ENCODE measurements at places on chromosomes 1 and 21.
A peak's percentile ranks its signal among the peaks of the same experiment; 100 is the strongest.

- DNase-seq, result no peak
Measured at GRCh38 chr1:231828182-231828920, 201.8 kb downstream of the DISC1 start.

DNA sequence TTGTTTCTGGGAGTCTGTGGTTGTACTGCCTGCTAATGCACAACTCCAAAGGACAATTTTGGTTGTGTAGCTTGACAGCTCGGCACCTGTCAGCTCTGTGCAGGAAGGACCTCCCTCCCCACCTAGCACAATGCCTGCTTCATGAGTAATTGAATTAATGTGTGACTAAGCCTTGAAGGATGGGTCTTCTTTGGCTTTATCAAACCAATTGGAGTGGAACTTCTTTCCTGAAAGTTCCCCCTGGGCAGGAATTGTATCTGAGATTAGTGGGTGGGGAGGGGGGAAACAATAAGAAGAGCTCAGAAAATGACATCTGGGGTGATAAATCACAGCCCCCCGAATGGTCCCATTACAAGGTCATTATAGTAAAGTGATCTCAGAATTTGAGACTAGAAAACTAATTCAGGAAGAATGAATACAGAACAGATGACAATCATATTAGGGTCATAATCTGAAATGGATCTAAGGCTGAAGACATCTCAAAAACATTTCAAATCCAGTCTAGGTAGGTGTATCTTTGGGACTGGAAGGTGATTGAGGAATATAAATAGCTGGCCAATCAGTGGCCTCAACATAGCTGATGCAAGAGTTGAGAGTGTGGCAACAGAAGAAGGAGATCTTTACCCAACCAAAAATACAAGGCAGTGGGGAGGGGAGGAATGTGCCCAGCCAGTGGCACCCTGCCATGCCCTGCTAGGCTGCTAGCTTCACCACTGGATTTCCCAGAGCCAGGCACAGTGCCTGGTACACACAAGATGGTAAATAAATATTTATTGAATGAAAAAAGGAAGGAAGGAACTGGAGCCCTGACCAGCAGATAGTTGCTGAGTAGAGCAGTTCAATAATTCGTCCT, 10.1 kb upstream of the SESN2 start:
- DNase-seq, result no peak

DNA sequence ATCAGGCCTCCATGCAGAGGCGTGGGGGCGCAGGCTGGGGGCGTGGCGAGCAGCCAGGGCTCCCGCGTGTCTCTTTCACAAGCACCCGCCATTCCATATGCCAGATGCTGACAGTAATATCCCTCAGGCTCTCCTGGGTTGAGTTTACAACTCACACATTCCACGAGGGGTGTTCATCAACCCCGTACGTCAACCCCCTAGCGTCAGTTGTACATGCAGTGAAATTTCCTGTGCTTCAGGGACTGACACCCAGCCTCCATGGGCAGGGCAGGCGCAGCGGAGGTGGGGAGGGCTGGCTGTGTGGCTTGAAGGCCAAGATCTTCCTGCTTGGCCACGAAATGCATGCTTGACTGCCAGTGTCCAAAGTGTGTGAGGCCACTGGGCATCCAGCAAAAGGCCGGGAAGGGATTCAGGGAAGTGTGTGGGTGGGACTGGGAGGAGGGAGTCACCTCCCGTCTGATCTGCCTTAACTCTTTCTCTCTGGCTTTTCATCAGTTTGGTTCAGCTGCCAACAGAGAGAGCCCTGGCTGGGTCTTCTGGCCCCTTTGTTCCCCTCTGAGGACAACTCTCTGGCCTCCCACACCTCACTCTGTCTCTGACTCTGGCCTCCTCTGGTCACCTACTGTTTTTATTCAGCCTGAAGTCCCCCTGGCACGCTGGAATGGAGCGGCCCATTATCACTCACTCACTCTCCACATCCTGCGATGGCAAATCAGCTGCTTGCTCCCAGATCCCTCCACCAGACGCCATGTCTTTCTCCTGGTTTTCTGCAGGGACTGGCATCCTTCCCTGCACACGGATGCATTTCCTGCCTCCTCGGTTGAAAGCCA, 33.8 kb downstream of the CLIC6 start:
- DNase-seq, result no peak

DNA sequence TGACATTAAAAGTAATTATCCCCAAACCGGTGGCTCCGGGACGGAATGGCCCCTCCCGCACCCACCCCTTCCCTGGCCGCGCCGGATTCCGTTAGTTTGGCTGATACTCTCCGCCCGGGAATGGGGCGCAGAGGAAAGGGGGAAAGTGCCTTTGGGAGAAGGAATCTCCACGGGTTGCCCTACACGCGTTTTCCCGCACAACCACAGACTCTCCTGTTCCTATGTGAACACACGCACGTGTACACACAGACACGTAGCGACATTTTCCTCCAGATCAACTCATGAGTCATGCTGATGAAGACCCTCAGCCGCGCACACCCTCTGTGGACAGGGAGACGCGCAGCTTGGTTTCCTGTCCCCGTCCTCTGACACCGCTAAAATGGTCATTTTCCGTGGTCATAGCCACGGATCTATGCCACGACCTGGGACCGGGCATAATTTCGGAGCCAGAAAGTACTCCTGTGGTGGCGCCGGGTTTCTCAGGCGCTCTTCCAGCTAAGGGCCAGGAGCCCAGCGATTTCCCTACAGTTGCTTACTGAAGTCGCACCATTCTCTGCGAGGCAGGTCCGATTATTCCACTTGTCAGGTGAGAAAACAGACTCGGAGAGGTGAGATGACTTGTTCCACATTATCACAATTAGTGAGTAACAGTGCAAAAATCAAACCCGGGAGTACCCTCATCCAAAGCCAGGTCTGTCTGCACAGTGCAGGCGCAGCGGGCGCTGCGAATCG, 4.0 kb upstream of the DMRTA2 start:
- no peak for DNase-seq

- DNase-seq, result no peak
Measured at GRCh38 chr1:22836850-22837249, 126.2 kb downstream of the EPHB2 start.

DNA sequence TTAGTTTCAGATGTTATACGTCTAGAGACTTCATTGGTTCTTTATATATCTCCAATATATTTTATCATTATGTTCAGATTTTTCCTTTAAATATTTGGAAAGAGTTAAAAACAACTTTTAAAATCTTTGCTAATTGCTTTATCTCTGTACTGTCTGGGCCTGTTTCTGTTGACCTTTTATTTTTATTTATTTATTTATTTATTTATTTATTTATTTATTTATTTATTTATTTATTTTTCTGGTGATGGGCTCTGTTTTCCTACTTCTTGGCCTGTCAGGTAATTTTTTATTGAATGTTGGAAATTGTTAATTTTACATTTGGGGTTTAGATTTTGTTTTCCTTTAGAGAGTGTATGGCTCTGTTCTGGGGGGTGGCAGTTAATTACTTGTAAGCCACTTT, 279.7 kb upstream of the KAZN start:
- DNase-seq, result no peak

DNA sequence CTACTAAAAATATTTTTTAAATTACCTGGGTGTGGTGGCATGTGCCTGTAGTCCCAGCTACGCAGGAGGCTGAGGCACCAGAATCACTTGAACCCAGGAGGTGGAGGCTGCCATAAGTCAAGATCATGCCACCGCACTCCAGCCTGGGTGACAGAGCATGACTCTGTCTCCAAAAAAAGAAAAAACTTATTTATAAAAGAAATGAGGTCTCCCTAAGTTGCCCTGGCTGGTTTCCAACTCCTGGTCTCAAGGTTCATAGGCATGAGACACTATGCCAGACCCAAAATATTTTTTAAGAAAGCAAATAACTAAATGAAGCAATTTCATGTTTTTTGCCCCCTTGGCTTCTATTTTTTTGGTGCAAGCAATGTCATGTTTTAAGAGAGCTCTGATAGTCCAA, 32.9 kb downstream of the EIF4G3 start:
- no peak for DNase-seq

DNA sequence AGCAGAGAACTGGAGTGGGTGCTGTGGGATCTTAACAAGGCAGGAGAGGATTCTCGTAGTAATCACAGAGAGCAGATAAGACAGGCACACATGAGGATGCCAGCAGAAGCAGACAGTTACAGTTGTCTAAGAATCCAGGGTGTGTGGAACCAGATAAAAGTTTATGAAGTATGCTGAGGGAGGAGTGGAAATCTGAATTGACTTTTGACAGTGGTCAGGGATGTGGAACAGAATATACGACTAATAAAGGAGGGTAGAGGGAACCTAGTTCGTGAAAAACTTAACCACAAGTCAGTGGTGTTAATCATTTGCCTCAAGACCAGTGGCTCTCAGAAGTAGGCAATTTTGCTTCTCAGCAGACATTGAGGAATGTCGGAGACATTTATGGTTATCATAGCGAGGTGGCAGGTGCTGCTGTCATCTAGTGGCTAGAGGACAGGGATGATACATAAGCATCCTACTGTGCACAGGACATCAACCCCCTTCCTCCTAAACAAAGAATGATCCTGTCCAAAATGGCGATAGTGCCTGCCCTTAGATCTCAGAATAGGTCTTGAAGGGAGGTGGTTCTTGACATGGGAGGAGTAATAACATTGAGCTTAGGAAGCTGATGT, 3.0 kb downstream of the LRRC8D start:
- DNase-seq, result no peak

- DNase-seq, result peak; percentile 90
Measured at GRCh38 chr1:31815752-31816500, at the start of gene SPOCD1. TSS of gene SPOCD1 (minus strand) at chr1:31816022. CDS start at chr1:31815333, 689 bp downstream.

DNA sequence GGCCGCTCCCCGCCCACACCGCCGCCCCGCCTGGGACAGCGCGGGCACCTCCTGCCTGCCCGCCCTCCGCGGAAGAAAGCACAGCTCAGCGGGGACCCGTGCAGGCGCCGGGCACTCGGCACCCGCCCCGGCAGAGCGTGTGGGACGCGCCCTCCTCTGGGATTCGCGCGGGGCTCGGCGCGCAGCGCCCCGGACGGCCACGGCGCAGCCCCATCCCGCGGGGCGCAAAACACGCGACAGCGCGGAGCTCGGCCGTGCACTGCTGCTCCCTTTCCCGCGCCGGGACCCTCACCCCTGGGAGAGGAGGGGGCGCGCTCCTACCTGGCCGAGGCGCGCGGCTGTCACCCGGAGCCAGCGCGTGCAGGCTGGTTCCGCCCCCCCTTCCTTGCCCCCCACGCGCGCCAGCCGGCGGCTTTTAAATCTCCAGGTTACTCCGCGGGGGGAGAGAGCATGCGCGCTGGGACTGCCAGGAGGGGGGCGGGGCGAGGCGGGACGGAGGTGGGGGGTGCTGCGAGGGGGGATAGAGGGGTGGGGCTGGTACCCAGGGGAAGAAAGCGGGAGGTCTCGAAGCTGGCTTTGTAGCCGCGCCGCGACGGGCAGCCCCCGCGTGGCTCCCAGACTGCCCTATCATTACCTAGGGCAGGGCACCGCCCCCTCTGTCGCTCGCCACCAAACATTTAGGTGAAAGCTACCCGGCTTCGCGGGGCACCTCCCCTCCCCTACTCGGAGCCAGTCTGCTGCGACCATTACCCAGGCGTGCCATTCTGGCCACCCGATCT, at the start of gene SLC45A3:
Gene SLC45A3, minus strand, starts transcription at position 437 of the 779 bp plus-strand sequence. CDS start 15,853 bp downstream, outside the sequence.
- peak; percentile 41 for DNase-seq

DNA sequence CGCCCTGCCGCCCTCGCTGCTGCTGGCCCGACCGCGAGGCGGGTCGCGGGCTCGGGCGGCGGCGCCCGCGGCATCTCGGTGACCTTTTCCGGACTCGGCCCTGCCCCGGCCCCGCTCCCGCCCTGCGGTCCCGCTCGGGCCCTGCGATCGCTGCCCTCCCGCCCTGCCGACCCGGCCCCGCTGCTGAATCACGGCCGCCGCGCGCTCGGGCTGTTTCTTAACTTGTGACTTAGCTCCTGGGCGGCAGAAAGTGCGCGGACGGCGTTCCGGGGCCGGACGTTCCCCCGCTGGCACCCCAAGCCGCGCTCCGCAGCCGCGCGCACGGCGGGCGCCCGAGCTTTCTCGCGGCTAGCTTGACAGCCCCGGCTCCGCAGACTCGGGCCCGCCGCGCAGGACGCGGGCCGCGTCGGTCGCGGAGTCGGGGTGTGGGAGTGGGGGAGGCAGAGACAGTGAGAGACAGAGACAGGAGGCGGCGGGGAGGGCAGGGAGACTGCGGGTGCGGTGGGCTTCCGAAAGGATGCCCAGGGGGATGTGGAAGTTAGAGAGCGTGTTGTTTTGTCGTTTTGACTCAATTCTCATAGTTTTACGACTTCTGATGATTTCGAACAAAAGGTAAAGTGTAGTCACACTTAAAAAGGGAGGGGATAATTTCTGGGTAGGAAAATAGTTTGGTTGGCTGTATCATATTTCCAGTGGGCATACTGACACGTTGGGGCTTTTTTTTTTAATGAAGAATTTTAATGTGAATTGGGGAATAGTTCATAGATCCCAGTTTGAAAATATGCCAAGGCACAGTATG, 49.8 kb downstream of the PRDM2 start:
- no peak for DNase-seq

- no peak for DNase-seq
Measured at GRCh38 chr1:180911640-180912191, 981 bp upstream of the KIAA1614 start.

DNA sequence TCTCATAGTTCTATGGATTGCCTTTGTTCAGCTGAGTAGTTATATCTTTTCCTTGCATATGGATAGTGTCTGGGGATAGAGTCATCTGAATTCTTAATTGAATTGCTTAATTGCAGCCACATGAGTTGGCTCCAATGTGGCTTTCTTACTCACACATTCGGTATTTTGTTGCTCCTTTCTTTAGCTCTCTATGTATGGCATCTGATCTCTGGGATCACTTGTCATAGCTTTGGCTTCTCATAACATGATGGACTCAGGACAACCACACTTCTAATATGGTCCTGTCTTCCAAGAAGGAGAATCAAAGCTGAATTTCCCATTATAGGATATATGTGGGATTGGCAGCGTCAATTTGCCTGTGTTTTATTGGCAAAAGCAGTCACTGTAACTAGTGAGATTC, 716.2 kb downstream of the NCAM2 start:
- DNase-seq, result no peak

- DNase-seq, result no peak
Measured at GRCh38 chr21:45465105-45465504, 60.1 kb downstream of the COL18A1 start.

- no peak for DNase-seq
Measured at GRCh38 chr1:39592069-39592468, 15.5 kb upstream of the PABPC4 start.

DNA sequence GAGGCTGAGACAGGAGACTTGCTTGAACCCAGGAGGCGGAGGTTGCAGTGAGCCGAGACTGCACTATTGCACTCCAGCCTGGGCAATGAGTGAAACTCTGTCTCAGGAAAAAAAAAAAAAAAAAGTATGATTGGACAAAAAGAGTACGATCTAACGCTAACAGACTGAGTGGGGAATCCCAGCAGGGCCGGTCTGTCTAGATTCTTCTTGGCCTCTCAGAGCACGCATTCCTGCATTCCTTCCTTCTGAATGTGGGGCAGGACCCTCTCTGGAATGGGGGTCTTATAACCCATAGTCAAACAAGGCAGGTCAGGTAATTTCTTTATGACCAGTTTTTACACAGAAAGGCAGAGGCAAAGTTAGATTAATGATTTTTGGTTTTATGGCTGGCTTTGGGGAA, 92.0 kb upstream of the PPM1J start:
- no peak for DNase-seq

DNA sequence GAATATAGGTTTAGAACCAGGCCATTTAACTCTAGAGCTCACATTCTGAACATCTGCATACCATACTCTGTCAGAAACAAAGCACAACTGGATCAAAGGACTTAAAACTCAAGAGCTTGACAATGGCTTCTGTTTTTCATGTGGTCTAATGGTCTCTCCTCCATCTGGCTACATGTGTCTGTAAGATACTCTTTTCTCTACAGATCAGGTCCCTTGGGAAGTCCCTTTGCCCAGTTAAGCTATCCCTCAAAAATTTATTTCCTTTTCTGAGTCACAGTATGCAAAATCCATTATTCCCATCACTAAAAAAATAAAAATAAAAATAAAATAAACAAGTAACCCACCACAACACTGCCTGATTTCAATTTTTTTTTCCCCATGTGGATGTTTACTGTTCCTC, 357.0 kb upstream of the PRMT6 start:
- DNase-seq, result no peak

All from activated CD4-positive, alpha-beta T cell treated with anti-CD3 and anti-CD28 coated beads for 4 hours (primary cell).